SHP77 treated with DMSO at 0.1 percent for 48 hours (cell line): ENCODE measurements at places on chromosomes 6 and 20.

GRCh38 chr6:34325633-34326032 is 66.8 kb downstream of the NUDT3 start:
- no peak for DNase-seq

GRCh38 chr6:108492131-108492766 is 68.5 kb upstream of the FOXO3 start:
- DNase-seq = no peak

DNA sequence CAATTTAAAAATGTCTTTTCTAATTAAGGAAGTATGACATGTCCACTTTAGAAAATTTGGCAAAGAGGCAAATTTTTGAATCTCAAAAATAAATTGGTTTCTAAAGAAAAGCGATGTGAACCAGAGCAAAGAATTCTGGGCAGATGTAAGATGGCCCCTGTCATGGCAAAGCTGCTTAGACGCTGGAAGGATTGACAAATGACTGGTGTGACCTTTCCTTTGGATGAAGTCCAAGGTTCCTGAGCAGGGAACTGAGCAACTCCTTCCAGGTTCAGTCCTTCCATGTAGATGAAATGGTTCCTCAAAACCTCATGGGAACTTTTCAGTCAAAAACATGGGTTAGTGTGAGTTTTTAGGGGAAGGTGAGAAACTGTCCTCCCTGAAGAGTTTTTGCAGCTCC is 25.1 kb downstream of the BRPF3 start:
- no peak for DNase-seq

GRCh38 chr6:167338541-167339117 is 13.7 kb downstream of the TTLL2 start:
- DNase-seq = no peak

DNA sequence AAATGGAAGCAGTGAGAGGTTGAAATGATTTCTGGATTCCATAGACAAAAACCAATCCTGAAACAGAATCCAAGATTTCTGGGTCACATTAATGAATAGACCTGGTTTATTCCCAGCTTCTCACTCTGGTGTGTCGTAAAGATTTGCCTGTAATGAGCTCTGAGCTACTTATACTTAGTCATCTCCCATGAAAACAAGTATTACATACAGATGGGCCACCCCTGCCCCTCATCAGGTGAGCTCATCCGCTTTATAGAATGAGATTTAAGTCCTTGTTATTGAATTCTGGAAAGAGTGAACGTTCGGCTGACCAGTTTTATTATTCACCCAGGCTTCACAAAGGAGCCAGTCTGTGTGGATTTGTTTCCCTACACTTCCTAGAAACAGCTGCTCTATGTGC is 47.1 kb upstream of the TMEM181 start:
- DNase-seq = no peak

DNA sequence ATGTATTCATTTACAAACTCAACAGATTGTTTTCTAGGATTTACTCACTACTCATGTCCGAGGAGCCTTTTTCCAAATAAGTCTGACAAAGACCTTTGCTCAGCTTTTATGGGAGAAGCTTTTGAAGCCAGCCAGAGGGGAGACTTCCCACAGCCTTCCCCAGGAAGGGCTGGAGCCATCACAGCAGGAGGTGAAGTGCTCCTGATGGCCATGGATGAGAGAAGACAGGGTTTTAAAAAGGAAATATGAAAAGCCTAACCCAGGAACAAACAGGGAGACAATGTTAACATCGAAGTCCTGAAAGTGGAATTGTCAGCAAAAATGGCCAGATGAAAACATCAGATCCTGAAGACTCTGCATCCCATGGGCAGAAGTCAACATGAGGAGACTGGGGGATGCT is 11.6 kb upstream of the TAGAP start:
- DNase-seq = no peak

GRCh38 chr6:111870051-111870741 is 3.1 kb downstream of the FYN start:
- no peak for DNase-seq

GRCh38 chr6:45956176-45956575 is 59.5 kb downstream of the CLIC5 start:
- DNase-seq = no peak

GRCh38 chr6:12343440-12344162 is 53.4 kb downstream of the EDN1 start:
- DNase-seq = no peak

DNA sequence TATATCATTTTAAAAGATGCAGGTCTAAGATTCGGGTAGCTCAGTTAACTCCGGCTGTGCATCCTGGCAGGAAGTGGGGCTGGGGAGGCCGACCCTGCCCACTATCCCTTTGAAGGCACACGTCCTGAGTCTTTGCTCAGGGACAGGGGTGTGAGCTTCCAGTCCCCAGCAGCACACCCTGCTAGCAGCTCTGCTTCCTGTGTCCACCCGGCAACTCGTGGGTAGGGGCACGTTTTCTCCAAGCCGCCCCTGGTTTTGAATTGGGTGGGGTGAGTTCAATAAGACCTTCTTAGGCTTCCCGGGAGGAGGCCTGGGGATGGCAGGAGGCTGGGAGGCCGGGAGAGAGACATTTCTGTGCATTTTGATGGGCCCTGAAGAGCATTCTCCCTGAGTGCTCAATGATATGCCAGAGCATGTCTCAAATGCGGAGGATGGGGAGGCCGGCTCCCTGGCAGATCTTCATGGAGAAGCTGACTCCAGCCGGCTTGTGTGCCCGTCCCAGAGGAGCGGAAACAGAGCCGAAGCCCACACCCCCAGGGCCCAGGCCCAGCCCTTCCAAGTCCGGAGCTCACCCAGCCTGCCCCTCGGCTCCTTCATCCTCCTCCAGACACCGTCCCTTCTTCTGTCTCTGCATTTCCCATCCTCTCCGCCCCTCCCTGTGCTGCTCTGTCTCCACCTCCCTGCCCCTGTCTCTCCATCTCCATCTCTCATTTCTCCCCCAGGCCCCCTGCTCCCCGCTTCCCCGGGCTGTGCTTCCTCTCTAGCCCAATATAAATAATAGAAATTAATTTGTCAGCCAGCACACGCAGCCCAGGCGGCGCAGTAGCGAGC is 36.3 kb upstream of the ZFAND3 start:
- DNase-seq = no peak

DNA sequence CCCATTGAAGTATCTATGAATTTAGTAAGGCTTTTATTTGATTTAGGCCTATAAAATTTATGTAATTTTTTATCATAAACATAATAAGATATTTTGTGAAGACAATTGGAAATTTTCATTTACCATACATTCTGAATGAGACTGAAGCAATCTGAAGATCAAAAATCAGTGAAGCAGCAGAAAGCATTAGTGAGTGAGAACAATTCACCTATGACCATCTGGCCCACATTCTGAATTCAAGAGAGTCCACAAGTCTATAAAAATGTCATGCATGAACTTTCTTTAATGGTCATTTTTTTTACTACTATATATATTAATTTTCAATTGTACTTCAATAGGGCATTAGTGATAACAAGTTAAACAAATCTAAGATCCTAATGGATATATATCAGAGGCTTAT is 1026.6 kb upstream of the MAP3K7 start:
- DNase-seq = no peak

GRCh38 chr6:119303164-119303887 is 46.2 kb downstream of the MAN1A1 start:
- DNase-seq = no peak

DNA sequence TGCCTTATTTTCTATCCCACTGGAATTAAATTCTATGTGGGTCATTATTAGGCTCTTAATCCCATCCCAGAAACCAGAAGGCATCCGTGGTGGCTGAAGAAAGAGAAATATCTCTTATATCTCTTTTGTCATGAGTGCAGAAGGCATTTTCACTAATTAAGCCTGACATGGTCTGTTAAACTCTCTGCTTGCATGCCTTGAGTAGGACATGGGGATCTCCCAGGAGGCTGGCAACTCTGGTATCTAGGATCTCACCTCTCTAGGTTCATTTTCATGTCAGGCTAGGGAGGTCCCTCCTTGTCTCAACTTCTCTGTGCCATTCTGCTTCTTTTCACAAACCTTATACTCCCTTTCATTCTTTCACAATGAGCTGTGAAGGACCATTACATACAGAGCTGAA is 25.3 kb upstream of the GPR63 start:
- no peak for DNase-seq

GRCh38 chr6:36297511-36297910 is 27.7 kb downstream of the PNPLA1 start:
- no peak for DNase-seq

- DNase-seq = no peak
Measured at GRCh38 chr20:62608218-62608565, 34.1 kb upstream of the SLCO4A1 start.

DNA sequence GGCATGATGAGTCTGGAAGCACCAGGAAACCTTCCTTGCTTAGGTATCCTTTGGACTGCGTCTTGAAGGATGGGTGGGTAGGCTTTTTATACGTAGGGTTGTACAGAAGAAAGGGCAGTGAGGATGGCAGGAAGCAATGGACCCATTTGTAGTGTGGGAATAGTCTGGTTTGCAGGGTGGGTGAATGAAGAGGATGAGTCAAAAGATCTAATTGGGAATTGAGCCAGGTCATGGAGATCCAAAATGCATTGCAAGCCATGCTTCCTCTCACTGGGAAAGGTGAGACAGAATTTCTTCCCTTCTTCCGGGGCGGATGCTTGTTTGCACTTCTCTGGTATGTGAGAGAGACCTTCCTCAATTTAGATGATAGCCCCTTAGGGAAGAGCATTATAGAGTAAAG is 10.1 kb upstream of the BTBD3 start:
- DNase-seq = no peak

DNA sequence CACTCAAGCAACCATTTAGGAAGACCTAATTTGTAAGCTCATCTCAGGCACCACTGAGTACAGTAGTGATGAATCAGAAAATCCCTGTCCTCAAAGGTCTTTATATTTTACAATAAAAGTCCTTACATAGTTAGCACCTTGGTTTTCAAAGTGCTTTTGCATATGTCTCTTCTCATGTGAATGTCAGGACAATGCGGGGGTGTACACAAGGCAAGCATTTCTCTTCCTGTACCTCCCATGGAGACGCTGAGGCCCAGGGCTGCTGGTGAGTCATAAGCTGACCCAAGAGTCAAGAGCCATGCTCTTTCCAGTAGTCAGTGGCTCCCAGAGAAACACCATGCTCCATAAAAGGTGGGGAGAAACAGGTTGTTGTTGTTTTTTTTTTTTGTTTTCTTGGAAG is 174.0 kb downstream of the GJA10 start:
- no peak for DNase-seq

DNA sequence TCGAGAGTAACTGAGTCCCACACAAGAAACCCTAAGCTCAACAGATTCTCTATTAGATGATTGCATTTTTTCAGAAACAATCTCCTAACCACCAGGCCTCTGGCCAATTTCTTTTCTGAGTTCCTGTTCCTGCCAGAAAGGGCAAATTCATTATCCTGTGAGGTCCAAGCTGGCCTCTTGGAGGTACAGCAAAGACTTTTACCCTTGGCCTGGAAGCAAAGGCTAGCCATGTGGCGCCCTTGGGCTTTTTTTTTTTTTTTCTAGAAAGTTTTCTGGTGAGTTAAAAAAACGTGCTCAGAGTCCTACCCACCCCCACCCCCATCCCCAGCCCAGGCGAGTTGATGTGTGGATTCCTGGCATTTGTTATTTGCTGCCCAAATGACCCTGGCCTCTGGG is 59.0 kb upstream of the EEF1A1 start:
- DNase-seq = no peak

DNA sequence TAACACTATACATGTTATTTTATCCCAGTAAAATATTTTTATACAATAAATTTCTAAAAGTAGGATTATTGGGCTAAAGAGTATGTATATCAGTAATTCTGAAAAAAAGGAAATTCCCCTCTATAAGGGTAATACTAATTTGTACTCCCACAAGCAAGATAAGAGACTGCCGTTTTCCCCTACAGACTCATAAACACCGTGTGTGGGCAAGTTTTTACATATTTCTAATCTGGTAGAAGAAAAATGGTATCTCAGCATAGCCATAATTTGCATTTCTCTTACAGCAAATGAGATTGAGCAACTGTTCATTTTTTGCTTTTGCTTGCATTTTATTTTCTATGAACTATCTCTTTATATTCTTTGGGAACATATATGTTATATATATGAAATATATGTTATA is 26.0 kb upstream of the MYMX start:
- no peak for DNase-seq

DNA sequence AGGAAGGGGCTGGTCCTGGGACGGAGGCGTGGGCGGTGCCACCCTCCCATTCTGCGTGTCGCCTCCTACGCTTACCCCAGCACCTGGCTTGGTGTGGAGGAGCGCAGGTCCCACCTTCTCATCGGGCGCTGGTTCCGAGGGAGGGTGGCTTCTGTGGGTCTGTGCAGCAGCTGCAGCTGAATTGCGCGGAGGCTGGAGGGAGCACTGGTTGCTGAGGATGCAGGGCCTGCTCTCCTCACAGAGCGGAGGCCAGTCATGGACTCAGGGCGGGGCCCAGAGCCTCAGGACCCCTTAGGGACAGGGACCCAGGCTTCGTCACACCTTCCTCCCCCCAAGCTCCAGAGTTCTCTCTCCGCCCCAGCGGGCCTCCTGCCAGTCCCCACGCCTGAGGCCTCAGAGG is 127.8 kb upstream of the MAP3K4 start:
- DNase-seq = no peak

DNA sequence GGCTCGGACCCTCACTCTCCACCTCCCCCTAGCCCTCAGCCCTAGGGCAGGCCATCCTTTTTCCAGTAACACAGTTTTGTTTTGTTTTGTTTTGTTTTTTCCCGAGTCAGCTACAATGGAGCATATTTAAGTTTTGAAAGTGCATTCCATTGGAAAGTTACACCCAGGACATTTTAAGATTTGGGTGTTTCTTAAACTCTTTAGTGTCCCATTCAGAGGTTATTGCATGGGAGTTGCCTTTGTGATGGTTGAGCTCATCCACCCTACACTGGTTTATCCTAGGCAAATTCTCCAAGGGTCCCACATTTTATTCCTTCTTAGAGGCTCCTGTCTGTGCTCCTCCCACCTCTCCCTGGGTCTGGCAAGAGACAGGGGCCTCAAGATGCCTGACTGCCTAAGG is 58.9 kb downstream of the THBS2 start:
- DNase-seq = no peak

DNA sequence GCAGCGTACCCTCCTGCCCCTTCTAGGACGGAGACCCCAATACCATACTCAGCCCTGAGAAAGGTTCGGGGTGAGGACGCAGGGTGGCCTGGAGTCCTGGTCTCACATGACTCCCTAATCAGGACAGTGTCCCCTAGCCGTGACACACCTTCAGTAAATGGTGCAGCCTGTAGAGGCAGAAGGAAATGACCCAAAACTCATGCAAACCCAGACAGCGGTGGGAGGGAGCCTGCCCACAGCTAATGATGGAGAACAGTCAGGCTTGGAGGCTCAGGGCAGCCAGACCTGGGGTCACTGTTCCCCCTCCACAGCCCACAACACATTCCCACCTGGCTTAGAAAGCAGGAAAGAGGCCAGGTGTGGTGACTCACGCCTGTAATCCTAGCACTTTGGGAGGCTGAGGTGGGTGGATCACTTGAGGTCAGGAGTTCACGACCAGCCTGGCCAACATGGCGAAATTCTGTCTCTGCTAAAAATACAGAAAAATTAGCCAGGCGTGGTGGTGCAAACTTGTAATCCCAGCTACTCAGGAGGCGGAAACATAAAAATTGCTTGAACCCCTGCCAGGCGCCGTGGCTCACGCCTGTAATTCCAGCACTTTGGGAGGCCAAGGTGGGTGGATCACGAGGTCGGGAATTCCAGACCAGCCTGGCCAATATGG is 8.8 kb upstream of the HMGA1 start:
- no peak for DNase-seq

GRCh38 chr20:40238511-40238910 is 450.5 kb downstream of the MAFB start:
- DNase-seq = no peak
